ENCODE measurements at places on chromosomes 11 and 22.

GRCh38 chr22:33923660-33924246 is 3.5 kb upstream of the LARGE1 start:
- DNase-seq: peak; percentile 59

DNA sequence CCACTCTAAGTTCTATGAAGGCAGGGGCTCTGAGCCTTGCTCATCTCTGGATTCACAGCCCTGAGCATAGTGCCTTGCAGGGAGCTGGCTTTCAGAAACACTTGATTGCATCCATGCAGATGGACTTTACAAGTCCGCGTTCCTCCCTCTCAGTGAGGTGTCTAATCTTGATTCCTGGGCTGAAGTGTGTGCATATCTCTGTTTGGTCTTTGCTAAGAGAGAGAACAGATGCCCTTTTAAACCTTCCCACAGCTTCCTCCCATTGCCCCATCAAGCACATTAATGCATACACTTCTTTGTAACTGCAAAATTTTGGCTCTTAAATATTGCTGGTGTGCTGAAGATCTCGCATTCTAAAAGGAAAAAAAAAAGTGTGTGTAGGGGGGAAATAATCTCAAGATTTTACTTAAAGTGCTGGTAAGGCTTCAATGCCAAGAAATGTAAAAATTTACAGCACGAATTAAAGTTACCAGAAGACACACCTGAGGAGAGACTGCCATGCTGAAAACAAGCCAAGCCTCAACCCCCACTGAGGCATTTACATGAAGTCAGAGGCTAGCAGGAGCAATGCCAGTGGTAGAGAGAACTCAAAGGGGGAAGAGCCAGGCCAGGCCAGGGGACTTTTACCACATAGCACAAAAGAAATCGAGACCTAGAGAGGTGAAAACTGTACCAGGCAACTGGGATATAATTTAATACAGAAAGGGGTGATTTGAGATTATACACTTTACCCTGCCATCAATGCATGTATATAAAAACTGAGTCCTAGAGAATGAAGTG is 492.1 kb downstream of the SOX6 start:
- DNase-seq: no peak

- no peak for DNase-seq
These were observed 5.1 kb downstream of the CHEK2 start for GRCh38 chr22:28736301-28737155.

DNA sequence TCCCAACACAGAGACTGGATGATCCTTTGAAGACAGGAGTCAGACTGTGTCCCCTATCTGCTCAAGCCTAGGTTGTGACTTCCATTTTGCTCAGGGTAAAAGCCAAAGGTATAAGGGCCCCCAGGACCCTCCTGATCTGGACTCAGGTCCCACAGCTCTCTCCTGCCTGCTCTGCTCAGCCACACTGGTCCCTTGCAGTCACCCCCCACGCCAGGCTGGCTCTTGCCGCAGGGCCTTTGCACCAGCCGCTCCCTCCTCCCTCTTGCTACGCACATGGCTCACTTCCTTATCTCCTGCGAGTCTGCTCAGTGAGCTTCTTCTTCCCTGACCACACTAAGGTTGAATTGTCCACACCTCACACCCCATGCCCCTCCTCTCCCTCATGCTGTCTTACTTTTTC is 28.4 kb upstream of the CACNG2 start:
- no peak for DNase-seq

- DNase-seq: peak; percentile 58
These were observed 23.0 kb downstream of the ZFTA start for GRCh38 chr11:63745304-63746170.

DNA sequence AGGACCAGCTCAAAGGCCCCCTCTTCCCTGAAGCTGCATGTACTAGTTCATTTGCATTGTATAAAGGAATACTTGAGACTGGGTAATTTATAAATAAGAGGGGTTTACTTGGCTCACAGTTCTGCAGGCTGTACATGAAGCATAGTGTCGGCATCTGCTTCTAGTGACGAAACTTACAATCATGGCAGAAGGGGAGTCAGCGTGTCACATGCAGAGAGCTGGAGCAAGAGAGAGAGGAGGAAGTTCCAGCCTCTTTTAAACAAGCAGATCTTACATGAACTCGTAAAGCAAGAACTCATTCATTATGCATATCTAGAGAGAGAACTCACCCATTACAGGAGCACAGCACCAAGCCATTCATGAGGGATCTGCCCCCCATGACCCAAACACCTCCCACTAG is 7.1 kb upstream of the HMGXB4 start:
- DNase-seq: no peak

Measured in HT-29 (cell line).